ENCODE measurements at places on chromosomes 5 and 9.

DNA sequence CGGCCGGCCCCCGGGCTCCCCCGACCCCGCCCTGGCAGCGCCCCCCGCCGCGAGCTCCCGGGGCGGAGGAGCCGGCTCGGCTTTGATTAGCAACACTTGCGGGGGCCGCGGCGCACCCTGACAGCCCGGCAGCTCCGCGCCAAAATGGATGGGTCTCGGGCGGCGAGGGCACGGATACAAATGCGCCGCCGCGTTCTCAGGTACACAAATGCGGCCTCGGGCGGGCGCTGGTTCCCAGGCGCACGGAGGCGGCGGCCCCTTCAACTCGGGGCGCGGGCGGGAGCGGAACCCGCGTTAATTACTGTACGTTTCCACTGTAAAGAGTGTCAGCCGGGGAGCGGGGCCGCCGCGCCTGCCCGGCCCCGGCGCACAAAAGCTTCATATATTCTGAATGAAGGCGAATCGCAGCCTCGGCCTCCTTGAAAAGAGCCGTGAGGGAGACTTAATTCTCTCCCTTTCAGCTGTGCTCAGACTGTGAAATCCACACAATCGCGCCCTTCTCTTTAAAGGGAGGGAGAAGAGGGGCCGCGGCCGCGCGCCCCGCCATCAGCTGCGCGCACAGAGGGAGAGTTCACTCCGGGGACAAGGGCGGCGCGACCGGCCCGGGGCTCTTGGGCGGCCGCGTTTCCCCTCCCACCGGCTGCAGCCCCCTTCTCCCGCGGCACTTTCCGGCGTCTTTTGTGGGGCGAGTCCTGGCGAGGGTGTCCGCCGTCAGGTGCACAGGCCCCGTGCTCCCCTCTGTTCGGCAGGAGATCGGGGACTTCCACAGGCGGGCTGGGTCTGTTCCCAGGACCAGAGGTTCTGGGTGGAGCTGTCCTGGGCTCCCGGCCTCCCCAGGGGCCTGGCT lies 27.0 kb downstream of the MSX2 start:
- no peak for DNase-seq

DNA sequence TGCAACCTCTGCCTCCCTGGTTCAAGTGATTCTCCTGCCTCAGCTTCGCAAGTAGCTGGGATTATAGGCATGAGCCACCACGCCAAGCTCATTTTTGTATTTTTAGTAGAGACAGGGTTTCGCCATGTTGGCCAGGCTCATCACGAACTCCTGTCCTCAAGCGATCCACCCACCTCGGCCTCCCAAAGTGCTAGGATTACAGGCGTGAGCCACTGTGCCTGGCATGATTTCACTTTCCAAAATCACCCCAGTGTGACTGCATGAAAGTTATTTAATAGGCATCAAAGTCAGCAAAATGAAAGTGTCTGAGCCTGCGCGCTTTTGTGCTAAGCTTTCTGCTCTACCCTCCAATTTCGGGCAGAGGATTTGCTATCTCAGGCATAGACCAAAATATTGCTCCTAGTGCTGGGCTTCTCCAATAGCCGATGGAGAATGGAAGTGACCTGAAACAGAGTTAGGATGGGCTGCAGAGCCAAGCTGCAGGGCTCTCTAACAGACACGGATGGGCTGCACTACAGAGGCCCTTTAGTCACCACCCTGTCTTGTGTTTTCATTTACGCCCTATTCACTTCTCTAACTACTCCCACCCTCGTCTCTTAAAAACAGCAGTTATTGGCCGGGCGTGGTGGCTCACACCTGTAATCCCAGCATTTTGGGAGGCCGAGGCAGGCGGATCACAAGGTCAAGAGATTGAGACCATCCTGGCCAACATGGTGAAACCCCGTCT lies 44.3 kb downstream of the RETREG1 start:
- no peak for DNase-seq

DNA sequence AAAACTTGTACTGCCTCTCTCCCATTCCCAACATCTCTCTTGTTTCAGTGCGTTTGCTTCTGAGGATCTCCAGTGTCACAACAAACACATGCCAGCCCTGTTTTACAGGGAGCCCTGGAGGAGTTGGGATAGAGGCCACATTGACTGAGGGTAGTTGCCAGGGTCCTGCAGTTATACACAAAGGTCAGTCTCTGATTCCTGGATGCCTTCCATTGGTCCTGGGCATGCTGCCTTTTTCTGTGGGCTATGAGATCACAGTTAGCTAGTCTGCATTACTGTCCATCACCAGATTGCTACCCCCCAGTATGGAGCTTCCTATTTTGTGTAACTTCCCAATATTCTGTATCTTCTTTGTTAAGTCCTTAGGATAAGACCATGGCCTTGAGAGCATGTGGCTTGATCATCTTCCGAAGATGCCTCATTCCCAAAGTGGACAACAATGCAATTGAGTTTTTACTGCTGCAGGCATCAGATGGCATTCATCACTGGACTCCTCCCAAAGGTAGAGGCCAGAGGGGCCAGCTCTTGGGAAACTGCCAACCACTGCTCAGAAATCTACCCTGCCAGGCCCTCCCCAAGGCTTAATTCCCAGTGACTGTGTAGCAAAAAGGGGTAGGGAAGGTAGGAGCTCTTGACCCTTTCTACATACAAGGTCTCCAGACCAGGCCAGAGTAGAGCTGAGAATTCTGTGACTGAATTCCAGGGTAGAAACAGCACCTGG lies 9.5 kb downstream of the NUDT2 start:
- no peak for DNase-seq

DNA sequence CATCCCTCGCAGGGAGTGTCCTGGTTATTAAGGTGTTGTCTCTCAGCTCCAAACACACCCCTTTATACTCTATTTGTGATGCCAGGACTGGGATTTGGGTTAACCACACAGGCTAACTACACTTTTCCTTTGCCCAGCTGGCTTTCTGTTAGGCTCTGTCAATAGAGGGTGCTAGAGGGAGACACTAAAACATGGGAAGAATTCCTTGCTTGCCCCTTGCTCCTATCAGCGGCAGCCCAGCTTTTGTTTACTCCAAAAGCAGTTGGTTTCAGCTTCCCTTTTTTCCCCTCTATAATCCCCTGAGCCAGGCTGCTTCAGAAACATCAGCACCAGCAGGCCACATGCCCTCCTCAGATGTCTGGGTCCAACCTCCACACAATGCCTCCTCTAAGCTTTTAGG lies 297.1 kb downstream of the KCTD16 start:
- no peak for DNase-seq

DNA sequence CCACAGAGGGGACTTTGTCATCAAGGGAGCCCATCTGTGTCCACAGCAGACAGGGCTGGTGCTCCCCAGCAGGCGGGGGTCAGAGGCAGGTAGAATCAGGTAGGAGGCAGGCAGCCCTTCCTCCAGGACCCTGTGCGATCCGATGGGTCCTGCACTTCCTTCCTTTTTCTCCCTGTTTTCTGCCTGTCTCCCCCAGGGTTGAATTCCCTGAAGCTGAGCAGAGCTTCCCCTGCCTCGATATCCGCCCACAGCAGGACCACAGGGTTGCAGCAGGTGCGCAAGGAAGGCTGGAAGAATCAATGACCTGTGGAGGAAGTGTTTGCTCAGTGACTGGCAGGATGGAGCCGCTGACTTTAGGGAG lies 69.2 kb downstream of the MRPL36 start:
- no peak for DNase-seq

DNA sequence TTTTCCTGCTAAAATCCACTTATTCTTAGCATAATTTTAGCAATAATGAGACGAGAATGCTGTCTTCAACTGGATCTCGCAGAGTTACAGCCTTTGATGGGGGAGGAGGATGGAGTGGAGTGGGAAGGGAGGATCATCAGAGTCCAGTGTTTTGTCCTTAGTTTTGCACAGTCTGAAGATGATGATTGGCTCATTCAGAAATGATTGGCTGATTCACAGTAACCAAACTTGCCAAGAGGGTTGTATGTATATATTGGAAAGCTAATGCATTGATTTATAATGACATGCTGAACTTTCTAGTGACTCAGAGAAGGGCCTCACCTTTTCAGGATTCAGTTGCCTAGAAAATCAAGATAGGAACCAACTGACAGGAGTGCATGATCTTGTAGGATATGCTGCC lies 448.0 kb downstream of the CCDC171 start:
- DNase-seq, result no peak

DNA sequence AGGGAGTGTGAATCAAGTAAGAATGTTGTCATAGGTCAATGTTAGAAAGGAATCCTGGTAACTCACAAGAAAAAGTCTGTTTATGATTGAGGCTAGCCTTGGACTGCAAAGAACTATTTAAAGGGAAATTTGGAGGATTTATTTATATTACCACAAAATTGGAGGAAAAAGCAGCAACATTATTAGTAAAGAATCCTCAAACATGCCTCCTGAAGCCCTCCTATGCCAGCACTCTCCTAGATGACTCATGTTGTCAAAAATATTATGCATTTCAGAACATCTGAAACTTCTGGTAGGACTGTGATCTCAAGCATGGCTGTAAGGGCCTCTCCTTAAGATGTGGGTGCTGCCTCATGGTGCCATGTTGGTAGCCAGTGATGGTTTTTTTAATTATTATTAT lies 628.5 kb downstream of the CHSY3 start:
- DNase-seq, result no peak

GRCh38 chr9:105306351-105307140 lies 62.1 kb downstream of the SLC44A1 start:
- no peak for DNase-seq

DNA sequence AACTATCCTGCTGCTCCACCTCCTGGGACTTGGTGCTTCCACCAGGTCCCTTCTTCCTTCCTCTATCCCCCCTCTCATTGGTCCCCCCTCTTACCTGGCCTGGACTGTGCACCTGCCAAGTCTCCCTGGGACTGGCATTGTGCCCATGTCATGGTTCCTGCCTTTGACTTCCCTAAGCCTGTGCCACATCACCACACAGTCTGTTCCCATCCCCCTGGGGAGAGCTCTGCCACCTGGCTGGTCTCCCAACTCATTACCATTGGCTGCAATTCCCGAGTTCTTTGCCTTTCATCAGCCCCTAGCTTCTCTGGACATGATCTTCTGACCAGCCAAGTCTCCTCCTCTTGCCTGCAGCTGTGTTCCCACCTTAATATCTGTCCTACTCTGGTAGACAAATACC lies 180.3 kb downstream of the SREK1 start:
- DNase-seq, result no peak

DNA sequence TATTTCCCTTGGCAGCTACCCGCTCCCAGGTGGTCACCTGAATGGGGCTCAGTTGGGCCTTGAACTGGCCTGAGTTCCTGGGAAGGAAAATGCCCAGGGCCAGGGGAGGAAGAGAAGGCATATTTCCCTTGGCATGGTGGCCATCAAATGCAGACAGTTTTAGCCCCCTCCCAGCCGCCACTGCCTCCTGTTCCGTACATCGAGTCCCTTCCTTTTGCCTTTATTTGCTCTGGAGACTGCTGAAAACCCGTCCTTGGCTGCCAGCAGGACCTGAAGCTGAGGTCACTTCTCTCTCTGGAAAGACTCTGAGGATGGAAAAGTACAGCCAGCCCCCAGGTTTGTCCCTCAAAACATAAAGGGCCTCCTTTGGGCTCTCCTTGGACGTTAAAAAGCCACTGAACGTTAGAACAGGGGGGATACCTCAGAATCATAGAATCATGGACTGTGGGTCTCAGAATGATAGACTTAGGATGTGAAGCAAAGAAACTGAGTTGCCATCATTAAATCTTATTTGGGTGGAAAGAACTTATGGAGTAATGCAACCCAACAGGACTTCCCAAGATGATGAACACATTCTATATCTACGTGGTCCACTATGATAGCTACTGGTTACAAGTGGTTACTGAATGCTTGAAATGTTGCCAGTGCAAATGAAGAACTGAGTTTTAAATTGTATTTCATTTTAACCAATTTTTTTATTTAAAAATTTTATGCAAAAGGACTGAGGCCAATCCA lies 7.1 kb downstream of the SPARC start:
- DNase-seq, result no peak

- no peak for DNase-seq
Measured at GRCh38 chr5:145462525-145462924, 372.6 kb downstream of the PRELID2 start.

- no peak for DNase-seq
Measured at GRCh38 chr5:31553863-31554262, 21.8 kb downstream of the C5orf22 start.

GRCh38 chr9:120676767-120677402 lies 37.4 kb downstream of the MEGF9 start:
- DNase-seq, result no peak

DNA sequence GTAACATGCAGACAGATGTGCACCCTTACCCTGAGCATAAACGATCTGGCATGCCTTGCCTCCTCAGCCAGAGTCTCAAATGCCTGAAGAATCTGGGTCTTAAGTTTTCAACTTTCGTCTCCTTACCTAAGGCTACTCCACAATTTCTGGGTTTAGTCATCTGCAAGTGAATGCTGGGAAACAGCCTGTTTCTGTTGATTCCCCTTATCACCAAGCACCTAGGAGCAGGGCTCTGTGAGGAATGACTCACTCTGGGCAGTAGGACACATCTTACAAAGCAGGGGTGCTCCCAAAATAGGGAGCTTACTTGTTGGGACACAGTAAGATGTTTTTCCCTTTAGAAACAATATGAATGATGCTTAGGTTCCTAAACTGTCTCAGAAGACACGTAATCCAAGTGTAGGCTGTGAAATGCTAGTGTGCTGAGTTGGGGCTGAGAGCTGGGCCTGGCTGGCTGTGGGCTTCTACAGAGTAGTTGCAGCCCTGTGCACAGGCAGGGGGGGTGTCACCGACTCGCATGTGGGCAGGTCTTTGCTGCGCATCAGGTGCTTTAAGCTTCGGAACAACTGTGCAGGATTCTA lies 58.0 kb downstream of the DAP start:
- no peak for DNase-seq

DNA sequence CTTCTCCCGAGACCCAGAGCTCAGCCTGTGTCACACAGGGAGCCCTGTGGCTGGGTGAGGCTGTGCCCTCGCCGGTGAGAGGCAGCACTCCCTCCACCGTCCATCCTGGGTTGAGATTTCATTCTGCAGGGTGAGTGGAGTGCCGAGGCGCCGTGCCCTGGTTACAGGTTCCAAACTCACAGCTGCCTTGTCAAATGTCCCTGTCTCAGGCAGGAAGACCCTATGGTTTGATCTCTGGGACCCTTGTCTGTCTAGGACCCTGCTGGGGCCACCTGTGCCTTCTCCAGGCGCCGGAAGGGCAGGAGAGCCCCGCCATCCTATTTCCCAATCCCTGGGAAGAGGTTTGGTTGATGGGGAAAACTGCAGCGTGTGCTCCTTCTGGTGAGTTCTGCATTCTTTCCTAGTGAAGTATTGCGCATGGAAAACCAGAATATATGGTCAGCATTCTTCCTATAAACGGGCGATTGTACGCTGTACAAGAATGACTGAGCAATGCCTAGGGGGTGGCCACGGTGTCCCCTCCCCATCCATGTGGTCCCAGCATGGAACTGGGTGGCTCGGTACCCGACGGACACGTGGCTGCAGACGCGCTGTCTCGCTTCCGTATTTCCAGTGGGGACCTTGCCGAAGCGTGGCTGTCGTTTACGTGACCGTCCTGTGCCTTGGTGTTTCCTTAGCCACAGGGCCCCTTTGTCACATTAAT lies 95.9 kb upstream of the COL5A1 start:
- DNase-seq, result no peak
